Endothelial cell (in vitro differentiated cells): ENCODE measurements at places on chromosomes 4 and X. TPM values are rescaled to one million over a fixed set of nuclear protein-coding genes. Genes with fewer than 3 reads are reported as not detected.
A peak's percentile ranks its signal among the peaks of the same experiment; 100 is the strongest.

DNA sequence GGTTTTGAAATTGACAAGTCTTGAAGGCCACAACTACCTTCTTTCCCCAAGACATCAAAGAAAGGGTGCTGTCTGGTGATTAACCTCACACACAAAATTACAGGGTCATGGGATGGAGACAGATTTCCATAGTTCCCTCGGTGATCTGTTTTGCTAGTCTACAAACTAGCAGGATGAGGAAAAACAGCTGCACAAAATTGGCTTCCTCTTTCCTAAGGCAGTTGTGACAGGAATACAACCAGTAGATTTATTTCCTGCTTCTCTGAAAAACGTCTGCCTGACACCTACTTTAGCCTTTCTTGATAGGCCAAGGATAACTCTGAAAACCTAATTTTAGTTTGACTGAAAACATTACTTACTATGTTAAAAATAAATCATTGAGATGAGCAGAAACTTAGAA is 39.6 kb downstream of the DKK2 start:
- no peaks in the 10 kb centered on the region for H3K27me3 ChIP-seq
- no peak overlapping the region for H3K4me3 ChIP-seq
- no peak for DNase-seq
- peaks cover 13% of the 10 kb centered on the region for H3K4me1 ChIP-seq

DNA sequence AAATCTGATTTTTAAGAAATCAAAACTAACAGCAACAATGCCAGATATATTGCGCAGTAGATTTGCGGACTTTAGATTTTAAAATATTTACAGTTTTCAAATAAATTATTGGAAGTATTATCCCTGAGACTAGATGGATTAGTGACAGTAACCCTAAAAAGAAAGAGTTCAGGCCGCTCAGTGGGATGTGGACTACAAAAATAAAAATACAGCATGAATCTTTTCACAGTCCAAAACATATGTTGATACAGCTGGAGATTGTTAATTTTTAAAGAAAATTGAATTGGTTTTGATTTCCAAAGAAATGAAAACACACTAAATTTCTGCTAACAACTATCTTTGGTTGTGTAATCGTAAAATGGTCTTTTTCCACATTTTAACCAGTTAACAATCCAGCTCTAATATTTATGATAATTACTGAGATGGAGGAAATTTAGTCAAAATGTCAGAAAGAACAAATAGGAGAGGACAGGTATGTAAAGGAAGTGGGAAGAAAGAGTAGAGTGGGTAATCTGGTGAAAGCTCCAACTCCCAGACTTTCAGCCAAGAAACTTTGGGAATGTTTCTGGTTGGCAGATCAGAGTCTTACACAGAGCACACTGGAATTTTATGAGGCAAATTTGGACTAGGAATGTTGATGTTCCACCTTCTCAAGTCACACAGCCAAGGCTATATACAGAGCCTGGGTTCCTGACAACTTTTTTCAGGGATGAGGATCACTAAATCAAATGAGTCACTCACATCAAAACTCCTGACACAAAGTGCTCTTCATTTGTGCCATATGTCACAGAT is 15.1 kb downstream of the C4orf36 start:
- no peak overlapping the region for H3K27ac ChIP-seq
- no peaks in the 10 kb centered on the region for H3K4me1 ChIP-seq
- H3K36me3 ChIP-seq, result no peaks in the 10 kb centered on the region

- H3K36me3 ChIP-seq, result peaks cover 9% of the 10 kb centered on the region
- no peak overlapping the region for H3K4me3 ChIP-seq
- DNase-seq, result no peak
- peaks cover 2% of the 10 kb centered on the region for H3K4me1 ChIP-seq
Observed at GRCh38 chr4:2399216-2399615, 19.2 kb downstream of the ZFYVE28 start.

GRCh38 chr4:119525005-119525749 is 103.4 kb downstream of the PDE5A start:
- H3K36me3 ChIP-seq, result no peaks in the 10 kb centered on the region
- no peak overlapping the region for H3K4me3 ChIP-seq
- peak overlapping the region; percentile 33 for H3K27ac ChIP-seq
- peaks cover 29% of the 10 kb centered on the region for H3K4me1 ChIP-seq

GRCh38 chrX:107197319-107197718 is 8.9 kb downstream of the NUP62CL start:
- no peak overlapping the region for H3K4me3 ChIP-seq
- no peak overlapping the region for H3K27ac ChIP-seq
- H3K4me1 ChIP-seq, result no peaks in the 10 kb centered on the region
- H3K27me3 ChIP-seq, result no peaks in the 10 kb centered on the region
- DNase-seq, result no peak
- H3K36me3 ChIP-seq, result peaks cover 5% of the 10 kb centered on the region

DNA sequence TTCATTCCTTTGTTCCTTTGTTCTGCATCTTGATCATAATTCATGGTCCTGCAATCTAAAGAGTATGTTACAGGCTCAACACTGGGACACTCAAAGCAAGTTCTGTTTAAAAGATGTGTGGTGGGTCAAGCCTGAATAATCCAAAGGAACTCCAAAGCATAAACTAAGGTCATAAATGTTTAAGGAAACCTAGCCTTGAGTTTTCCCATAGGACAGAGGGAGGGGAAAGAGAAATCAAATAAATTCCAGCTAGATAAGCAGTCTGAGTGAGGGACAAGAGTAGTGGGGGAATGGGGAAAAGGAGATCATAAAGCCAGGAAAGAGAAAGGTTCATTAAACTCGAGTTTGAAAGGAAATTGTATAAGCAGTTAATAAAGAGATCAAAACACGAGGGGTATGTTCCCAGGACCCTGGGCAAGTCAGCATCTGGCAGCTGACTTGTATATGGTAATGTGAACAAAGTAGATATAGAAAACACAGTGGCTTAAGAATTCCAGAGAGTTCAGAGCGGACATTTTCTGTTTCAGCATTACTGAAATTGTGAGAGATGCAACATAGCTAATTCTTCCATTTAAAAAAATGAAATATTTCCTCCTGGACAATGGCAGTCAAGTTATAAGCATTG is 125.8 kb upstream of the EDNRA start:
- H3K27ac ChIP-seq, result no peak overlapping the region
- H3K27me3 ChIP-seq, result peaks cover 2% of the 10 kb centered on the region
- no peaks in the 10 kb centered on the region for H3K4me1 ChIP-seq

Gene DDIT4L
- 3.4 TPM for total RNA-seq

Gene TCEAL6
- not detected for total RNA-seq
